ENCODE measurements at places on chromosomes 3 and 15. TPM values are rescaled to one million over a fixed set of nuclear protein-coding genes. Genes with fewer than 3 reads are reported as not detected.

GPR149 gene
- not detected for total RNA-seq

DNA sequence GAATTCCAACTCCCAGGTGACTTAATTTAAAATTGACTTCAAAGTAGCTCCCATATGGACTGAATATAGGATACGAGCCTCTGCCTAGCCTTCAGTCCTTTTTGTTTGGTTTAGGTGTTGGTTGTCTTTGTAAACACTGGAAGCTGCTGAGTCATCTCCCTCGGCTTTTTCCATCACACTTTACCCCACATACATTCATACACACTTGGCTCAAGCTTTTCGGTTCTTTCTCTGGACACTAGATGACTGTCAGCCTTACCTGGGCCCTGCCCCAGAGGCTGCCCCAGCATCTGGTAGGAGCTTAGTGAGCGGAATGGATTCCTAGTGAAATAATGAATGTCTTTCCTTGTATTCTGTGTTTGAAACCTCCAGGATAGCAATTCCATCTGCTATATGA is 201.5 kb upstream of the IL12A start:
- DNase-seq: no peak

CA12 gene
- total RNA-seq: 6.7 TPM

DNA sequence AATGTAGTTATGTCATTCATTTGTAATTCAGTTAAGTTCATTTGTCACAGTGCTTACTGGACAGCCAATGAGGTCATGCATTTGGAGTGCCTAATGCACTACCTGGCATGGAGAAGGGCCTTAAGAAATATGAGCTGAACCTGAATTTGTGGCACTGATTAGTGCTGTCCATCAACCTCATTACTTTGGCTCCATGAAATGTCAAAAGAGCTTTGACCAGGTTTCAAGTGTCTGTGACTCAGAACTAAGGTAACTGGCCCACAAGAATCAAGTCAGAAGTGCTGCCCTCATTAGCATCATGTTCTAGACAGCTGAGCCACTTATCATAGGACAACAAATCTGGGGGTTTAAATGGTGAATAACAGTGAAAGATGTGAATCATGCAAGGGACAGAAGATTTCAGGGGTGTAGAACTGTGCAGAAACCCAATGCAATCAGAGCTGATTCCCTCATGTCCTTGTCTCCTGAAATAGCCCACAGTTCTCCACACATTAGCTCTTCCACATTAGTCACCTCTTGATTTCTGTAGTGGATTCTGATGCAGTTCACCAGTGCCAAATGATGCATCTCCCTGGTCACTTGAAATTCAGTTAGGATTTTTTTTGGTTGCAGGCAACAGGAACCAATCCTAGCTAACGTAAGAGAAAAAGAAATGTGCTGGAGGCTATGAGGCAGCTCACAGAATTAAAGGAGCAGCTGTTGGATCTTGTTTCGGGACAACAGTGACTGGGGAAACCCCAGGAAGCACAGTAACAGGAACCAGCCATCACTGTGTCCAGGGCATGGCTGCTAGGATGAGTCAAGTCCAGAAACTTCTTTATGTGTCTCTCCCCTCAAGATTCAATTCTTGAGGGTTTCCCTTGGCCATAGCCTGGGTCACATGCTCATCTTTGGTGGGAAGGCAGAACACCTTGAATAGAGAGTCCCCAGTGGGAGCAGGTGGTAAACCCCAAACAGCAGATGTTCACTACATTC is 38.7 kb downstream of the CHST2 start:
- no peak for DNase-seq

- DNase-seq: no peak
These were observed 134.3 kb upstream of the PFN2 start for GRCh38 chr3:150105025-150105424.

DNA sequence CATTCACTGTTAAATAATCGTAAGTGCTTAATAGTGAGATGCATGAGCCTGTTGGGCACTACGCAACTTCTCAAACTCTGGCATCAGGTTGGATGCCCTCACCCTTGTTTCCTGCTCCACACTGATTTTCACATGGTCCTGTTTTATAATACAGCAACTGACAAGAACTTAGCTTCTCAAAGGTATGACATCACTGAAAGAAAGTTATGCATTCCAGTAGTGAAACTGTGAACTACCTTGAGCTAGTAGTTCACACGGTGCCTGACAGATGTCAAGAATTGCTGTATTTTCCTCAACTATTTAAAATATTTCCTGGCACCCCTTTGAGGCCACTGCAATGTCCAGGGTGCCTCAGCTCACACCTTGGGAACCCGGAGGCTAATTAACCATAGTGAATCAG is 327.5 kb downstream of the RORA start:
- DNase-seq: no peak

TBC1D2B gene
- total RNA-seq: 88.7 TPM

DNA sequence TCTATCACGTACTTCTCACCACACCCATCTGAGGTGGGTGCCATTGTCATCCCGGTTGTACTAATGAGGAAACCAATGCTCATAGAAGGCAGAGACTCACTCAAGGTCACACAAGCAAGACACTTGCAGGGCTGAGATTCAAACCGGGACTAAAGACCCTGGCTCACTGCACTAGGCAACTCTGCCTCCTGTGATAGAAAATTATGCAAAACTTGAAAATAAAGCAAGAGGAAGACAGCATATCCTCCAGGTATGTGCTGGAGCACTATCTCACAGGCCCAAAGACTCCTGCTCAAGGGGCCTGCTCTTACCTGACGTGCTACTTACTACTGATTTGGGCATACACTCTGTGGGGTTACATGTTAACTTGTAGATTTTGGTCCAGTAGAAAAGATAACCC is 25.6 kb downstream of the ANXA2 start:
- no peak for DNase-seq

- DNase-seq: no peak
These were observed 640 bp downstream of the POPDC2 start for GRCh38 chr3:119659606-119660291.

DNA sequence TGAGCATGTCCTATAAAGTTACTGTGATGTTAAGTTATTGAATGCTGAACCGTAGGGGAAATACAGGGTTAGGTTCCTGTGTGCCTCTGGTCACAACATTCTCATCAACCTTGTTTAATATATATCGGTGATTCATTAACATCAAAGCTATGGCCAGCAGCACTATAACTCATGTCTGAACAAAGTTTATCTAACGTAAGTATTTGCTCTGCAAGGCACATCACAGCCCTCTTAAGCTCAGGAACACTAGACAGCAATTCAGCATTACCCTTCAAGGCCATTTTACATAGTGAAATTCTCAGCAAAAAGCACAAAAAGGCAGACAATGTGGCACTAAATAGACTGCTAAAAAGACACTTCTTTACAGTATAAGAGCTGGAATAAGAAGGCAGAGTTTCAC is 48.2 kb upstream of the FNDC3B start:
- DNase-seq: no peak

- no peak for DNase-seq
These were observed 34.7 kb downstream of the FOXL2 start for GRCh38 chr3:138912237-138912636.

GRCh38 chr3:157794771-157795170 is 291.6 kb upstream of the VEPH1 start:
- DNase-seq: no peak

- DNase-seq: peak; percentile 79
These were observed 31.3 kb upstream of the TMEM115 start for GRCh38 chr3:50390508-50391224.

SLC15A2 gene
- total RNA-seq: 63.6 TPM

DNA sequence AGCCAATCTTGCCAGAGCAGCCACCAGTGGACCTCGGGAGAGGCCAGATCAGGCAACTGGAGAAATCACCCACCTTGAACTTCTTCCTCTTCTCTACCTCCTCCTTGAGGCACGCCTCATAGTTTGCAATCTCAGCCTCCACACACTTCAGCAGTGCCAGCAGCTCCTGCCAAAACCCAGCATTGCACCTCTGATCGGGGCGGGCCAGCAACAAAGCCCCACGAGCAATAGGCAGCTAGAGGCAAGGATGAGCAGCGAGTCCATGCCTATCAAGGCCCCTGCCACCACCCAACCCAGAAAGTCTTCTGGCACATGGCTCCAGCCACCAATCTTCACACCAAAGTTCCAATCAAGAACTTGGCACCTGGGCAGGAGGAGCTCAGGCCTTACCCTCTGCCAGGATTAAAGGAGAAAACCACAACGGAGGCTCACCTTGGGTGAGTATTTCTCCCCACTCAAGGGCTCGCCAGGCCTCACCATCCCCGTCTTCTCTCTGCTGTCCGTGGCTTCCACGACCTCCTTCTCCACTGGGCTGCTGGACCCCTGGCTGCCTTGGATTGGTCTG is 42.1 kb downstream of the SEMA3G start:
- DNase-seq: peak; percentile 32

- no peak for DNase-seq
These were observed 72.2 kb downstream of the PPCDC start for GRCh38 chr15:75095594-75095993.

DNA sequence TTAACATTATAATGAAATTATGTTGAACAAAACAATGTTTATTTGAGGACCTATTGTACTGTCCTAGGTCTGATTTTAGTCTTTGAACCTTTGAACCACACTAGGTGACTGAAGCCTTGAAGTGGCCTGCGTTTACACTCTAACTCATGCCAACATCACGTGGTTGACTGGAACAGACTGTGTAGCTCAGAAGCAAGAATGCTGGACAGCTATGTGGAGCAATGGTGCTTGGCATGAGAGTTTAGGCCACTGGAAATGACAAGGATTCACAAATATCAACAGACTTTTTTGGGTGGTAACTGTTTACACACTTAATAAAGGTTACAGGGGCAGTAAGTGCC is 391.5 kb downstream of the RAP2B start:
- DNase-seq: no peak

SMAD6 gene
- total RNA-seq: 167 TPM

DNA sequence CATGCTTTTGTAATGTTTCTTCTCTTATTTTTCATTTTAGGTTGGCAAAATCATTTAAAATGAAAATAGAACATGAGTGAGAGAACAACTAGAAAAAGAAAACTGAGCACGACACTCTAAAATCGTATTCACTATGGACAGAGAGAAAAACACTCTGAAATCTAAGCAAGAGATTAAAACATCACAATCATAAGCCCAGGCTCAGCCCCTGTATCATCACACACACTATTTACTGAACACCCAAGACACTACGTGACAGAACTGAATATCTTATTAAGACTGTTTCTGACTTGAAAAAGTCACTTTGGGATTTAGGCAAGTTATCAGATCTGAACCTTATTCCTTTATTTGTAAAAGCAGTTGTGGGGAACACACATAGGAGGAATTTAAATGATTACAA is 82.6 kb upstream of the PLXND1 start:
- no peak for DNase-seq

- no peak for DNase-seq
These were observed 459.1 kb upstream of the MDFIC2 start for GRCh38 chr3:70771426-70772147.

- no peak for DNase-seq
These were observed 75.8 kb downstream of the CTNNB1 start for GRCh38 chr3:41274944-41275668.

GRCh38 chr15:51377038-51377786 is 35.8 kb downstream of the GLDN start:
- no peak for DNase-seq

CPNE9 gene
- total RNA-seq: 0.90 TPM

DNA sequence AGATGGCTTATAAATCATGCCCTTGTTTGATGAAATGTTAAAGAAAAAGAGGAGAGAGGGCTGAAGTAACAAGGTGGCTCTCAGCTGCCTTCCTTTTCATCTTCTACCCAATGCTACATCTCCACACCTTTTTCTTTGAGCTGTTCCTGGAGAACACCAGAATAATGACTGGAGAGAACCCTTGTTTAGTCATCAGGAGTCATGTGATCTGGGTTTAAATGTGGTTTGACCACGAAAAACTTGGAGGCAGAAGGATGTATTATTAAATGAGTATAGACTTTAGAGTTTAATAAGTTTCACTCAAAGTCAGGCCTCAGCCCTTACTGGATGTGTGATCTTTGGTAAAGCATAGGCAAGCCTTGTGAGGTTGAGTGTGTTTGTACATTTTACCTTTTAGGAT is 230.3 kb upstream of the TBL1XR1 start:
- DNase-seq: no peak

DNA sequence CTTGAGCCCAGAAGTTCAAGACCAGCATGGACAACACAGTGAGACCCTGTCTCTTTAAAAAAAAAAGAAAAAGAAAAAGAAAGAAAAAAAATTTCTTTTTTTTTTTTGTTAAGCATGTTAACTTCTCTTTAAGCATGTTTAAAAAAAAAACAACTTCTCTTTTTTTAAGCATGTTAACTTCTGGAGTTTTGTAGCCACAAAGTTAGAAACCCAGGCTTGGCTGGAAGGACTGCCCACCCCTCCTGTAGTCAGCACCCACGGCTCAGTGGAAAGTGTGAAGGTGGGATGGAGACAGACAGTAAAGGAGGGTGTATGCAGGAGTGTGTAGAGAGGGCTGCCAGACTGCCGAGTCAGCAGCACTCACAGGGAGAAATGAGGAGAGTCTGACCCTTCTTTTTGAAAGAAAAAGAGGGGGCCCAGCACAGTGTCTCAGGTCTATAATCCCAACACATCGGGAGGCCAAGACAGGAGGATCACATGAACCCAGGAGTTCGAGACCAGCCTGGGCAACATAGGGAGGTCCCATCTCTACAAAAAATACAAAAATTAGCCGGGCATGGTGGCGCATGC is 33.2 kb downstream of the GOLGA8S start:
- DNase-seq: no peak

- DNase-seq: no peak
These were observed 13.4 kb upstream of the MAGEF1 start for GRCh38 chr3:184725176-184725719.

DNA sequence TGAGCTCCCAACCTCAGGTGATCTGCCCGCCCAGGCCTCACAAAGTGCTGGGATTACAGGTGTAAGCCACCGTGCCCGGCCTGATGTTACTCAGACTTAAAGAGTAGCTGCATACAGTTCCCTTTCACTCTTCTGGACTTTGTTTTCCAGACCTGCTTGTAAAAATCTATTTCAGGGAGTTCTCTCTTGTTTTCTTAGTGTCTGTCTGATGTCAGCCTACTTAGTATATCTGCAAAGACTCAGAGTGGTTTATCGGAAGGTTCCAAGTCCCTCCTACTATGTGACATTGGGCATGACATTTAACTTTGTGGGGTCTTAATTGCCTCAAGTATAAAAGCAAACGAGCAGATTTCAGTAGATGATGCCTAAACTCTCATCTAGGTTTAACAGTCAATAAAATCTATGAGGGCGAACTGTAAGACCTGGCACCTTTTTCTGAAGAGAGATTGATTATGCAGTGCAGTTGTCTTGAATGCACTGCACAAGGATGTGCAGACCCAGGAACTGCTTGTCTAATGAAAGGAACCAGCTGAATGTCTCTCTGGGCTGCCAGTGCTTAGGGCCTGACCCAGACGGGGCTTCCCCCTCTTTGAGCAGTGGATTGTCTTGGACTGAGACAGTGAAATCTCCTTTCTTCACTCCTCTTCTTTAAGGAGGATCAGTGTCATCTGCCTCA is 301.4 kb downstream of the PTPRG start:
- no peak for DNase-seq

KCNMB2 gene
- total RNA-seq: 1.2 TPM

GRCh38 chr3:126939338-126939718 is 43.6 kb upstream of the PLXNA1 start:
- DNase-seq: peak; percentile 6

Measured in upper lobe of right lung (tissue), 1 donor.